ENCODE measurements at places on chromosomes 2 and 18.

- no peak for DNase-seq
Observed at GRCh38 chr2:100808582-100808981, 11.4 kb upstream of the NPAS2 start.

DNA sequence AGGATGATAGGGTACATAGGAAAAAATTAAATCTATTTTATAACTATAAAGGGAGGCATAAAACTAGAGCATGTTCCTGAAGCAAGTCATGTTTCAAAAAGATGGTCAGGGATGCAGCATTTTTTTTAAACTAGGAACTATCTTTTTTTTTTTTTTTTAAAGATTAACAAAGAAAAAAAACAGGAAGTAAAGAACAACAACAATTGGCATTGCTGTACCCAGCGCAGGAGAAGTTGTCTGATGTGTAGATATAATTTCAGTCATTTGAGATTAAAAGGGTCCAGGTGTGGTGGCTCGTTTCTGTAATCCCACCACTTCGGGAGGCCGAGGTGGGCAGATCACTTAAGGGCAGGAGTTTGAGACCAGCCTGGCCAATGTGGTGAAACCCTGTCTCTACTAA is 41.5 kb downstream of the PMAIP1 start:
- DNase-seq = no peak

GRCh38 chr2:227462462-227462951 is 9.4 kb upstream of the AGFG1 start:
- peak; percentile 61 for DNase-seq

DNA sequence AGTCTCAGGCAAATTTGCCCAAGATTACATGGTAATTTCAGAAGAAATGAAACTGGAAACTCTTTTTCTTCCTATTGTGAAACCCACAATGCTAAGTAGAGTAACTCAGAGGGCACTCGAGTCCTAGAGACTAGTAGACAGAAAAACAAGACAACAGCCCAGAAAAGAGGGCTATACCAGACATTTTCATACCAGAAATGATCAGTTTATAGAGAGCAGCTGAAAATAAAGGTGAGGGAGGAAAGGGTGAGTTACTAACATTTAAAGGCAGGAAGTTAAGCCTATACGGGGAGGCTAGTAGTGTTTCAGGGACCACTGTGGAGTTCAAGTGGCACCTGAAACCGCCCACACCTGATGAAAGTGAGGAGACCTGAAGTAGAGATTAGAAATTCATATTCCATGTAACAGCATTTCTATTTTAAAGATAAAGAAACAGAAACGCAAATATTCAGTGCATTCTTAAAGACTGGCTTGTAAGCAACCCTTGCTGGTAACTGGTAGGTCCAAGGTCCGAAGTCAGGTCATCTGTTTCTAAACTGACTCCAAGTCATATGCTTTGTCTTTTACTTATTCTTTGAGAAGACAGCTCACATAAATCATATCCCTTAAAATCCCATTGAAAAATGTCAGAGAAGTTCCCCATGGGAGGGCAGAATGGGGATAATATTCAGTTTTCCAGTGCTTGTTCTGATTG is 145.1 kb upstream of the ITGB6 start:
- no peak for DNase-seq

DNA sequence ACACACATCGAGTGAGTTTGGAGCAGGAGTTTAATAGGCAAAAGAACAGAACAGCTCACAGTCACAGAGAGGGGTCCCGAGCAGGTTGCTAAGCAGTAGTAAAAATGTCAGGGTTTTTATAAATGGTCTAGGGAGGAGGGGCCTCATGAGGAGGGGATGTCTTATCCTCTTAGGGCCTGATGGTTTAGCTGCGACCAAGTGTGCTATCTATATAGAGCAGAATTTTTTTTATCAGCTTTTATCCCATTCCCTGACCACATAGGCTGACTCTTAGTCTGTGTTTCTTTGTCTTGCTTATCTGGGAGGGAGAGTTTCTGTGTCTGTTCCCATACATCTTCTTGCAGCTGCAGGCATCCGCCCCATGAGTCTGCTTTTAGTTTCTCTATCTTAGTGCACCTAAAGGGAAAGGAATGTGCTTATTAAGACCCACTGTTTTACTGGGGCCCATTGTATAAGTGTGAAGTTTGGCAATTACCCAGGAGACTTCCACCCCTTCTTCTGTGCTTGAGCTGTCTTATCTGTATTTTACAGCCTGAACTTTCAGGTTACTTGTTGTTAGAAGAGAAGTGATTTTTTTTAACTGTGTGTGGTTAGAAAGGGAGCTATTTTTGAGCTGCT is 30.4 kb upstream of the GMCL1 start:
- DNase-seq = no peak

DNA sequence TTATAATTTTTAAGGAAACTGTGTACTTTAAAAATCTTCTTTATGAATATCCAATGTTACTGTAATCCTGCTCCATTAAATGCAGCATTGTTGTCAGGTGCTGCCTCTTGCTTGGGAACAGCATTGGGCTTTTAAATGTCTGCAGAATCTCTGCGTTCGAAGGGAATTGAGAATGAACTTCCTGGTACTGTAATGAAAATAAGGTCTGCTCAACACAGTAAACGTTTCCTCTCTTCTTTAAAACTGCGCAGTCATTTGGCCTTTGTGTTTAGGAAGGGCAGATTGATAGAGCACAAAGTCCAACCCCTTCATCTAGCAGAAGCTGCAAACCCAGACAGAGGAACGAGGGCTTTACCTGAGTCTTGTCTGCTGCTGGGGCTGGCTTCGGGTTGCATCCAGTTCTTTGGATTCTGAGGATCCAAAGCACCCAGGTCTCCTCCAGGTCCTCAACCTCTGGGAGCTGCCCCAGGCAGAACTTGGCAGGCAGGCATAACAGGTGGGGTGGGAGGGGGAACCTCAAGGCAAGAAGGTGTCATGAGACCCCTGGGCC is 104.5 kb downstream of the UGGT1 start:
- no peak for DNase-seq

DNA sequence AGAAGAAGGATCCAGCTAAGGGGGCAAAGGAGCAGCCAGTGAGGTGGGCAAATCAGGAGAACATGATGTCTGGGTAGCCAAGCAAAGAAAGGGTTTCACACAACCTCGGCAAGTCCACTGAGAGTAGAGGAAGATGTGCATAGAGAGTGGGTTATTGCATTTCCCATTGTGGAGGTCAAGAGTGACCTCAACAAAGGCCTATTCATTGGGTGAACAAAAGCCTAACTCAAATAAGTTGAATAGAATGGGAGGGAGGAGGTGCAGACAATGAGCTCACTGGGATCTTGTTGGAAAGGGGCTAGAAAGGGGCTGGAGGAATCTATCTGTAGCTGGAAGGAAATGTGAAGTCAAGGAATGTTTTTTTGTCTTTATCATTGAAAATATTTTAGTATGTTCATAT is 14.0 kb upstream of the PDCL3 start:
- no peak for DNase-seq

DNA sequence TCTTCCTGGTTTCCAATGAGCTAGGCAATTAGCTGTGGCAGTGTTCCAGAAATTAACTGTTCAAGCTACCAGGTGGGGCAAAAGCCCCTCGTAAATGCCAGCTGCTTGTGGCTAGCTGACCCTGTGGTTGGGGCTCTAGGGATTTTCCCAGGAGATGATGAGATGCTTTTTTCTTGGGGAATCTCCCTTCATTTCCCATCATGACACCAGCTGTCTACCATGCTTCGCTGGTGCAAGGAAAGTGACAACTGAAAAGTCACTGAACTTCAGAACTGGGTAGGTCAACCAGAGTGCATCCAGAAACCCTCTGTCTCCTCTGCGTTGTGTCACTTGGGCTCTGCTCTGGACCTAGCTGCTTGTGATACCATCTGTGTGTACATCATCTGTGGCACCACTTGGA is 386.5 kb upstream of the DCC start:
- no peak for DNase-seq

Measured in activated CD4-positive, alpha-beta T cell treated with anti-CD3 and anti-CD28 coated beads, Interleukin-2, amount 10 ng/mL, durations not matched to agents 24 days and 14 days (primary cell).